DMS153 (cell line): ENCODE measurements at places on chromosomes 1 and 21.
A peak's percentile ranks its signal among the peaks of the same experiment; 100 is the strongest.

DNA sequence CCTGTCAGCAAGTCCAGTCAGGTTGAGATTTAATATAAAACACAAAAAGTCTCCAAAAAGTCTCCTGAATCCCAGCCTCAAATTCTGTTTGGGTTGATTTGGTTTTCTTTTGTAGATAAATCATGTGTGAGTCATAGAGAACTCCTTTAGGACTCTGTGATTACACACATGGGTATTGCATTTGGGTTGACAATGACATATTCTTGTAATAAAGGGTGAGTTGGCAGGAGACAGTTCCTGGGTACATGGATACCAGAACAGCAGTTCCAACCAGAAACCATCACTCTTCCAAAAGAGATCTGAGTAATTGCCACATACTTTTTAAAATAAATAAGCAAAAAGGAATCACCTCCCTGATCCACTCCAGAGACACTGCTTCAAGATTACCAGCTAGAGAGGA is 8.9 kb downstream of the CR2 start:
- no peak for DNase-seq

- DNase-seq, result no peak
Measured at GRCh38 chr1:106831511-106831910, 225.0 kb upstream of the PRMT6 start.

GRCh38 chr21:45547545-45547900 is 5.3 kb upstream of the SLC19A1 start:
- no peak for DNase-seq

DNA sequence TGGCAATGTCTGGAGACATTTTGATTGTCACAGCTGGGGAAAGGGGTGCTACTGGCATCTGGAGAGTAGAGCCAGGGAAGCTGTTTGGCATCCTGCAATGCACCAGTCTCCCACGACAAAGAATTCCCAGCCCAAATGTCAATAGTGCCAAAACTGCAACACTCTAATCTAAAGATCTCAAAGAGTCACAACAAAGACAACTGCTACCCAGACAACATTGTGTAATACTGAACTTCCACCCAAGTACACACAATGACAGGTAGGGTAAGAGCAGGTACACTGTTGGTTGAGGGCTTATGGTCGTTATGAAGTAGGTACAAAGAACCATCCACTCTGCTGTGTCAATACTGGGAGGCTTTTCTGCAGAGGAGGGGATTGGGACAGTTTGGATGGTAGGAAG is 8.2 kb upstream of the TMEM51 start:
- no peak for DNase-seq

GRCh38 chr1:234375672-234376071 is 2.4 kb downstream of the COA6 start:
- DNase-seq, result no peak

GRCh38 chr21:20341431-20341830 is 656.8 kb upstream of the NCAM2 start:
- DNase-seq, result no peak

DNA sequence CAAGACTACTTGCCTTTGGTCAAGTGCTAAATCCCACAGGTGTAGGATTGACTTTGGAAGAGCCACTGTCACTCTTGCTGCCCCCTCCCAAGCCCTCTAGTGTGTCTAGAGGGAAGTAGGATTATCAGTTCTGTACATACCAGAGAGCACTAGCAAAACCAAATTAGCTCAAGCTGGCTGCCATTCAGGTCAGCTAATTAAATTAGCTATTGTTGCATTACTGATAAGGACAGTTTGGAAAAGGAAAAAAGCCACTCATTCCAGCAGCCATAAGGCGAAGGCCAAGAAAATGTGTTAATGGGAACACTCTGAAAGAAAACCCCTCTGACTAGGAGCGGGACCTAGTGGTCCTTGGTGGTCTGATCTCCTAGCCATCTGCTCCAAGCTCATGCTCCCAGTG is 321.7 kb downstream of the PBX1 start:
- no peak for DNase-seq

DNA sequence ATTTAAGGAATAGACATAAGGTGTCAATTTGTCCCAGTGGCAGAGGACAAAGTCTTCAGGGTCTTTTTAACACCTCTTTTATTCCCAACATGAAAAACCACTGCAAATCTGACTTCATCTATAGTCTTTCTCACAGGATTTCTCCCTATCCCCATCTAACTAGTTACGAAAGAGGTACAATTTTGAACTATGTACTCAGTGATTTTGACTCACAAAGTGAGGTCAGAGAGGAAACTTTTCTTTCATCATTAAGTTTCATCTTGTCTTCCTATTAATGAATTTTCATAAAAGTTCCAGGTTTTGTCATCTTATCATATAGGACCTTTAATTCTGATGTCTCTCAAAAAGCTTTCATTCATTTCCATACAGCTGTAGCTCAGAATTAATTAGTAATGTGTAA is 63.3 kb downstream of the ASH1L start:
- no peak for DNase-seq

DNA sequence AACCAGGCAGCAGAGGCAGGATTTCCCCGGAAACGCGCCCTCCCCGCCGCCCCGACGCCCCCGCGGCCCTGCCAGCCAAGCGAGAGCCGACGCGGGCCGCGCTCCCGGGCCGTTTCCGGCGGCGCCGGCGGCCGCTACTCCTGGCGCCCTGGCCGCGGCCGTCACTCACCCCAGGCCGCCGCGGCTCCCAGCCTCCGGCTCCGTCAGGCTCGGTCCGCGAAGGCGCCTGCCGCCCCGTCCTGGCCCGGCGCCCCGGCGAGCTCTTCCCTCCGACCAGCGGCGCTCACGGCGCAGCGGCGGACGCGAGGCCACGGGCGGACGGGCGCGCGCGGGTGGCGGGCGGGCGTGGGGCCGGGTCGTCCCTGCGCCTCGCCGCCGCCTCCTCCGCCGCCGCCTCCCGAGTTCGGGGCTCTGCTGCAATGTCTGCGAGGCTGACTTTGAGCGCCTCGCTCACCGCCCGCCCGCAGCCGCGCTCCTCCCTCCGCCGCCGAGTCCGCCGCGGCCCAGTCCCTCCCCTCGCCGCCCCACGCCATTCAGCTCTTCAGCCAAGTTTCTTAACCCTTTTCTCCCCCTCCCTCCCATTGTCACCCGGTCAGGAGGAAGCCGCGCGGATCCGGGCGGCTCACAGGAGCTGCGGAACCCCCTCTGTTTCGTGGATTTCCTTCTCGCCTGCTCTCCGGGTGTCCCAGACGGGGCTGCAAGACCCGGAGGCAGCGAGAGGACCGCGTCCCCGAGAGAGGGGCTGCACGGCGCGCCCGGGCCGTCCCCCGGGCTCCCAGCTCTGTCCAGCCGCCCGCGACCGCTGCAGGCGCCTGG is at the start of gene NRIP1:
NRIP1 (minus strand) TSS at position 425 of the 816 bp plus-strand sequence. CDS start 96,808 bp downstream, outside the sequence.
- peak; percentile 34 for DNase-seq

DNA sequence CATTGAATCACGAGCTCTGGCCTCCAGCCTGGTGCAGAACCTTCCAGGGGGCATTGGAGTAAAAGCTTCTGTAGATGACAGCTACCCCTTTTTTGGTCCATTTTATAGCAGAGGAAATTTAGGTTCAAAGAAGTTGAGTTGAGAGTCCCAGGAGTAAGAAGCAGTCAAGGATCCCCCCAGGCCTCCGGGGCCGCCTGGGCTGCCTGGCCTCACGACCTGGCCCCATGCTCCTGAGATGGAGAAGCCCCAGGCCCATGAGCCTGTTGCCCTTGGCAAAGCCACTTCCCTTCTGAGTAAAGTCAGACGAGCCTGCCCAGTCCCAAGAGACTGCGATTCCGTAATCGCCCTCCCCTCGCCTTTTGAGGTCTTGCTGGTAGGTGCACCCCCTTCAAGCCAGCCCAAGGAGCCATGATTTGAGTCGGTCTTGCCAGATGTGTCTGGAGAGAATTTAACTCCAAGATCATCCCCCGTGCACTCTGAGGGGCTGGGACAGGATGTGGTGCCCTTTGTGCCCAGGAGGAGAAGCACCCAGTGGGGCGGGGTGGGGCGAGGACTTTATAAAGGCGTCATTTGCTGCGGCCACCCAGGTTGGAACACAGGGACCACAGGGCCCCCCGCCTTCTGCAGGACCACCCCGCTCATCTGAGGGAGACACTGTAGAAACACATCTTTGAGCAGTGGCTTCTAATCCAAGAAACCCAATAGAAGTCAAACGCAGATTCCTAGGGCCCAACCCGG is 30.1 kb downstream of the PDE9A start:
- DNase-seq, result no peak

GRCh38 chr1:244254467-244254866 is 197.2 kb downstream of the ADSS2 start:
- DNase-seq, result no peak

DNA sequence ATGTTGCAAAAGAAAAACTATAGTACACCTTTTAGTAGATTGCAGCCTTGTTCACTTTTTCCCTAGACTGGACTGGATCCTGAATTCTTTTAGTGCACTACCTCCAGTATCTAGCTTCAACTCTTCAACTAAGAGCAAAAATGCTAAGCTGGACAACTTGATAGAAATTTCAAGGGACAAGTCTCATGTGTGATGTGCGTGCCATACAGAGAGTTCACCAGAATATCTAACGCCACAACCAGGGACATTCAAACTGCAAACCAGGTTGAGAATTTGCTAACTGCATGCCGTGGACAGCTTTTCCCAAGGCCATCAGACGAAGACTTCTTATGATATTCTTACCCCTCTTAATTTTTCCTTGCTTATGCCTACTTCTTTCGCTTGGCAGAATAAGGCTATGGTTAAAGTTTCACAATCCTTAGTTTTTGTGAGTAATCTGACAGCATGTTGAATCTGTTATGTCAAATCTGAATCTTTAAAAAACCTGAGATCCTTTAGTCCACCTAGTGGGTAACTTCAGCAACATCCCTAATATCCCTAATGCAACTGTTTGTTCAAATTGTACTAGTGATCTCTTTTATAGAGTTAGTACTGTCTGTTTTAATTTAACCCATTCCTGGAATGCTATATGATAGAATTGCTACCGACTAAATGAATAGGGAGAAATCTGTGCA is 66.4 kb downstream of the DDAH1 start:
- DNase-seq, result no peak

GRCh38 chr1:164347980-164348379 is 211.0 kb upstream of the PBX1 start:
- no peak for DNase-seq

- DNase-seq, result no peak
Measured at GRCh38 chr21:31286621-31287020, 57.4 kb downstream of the TIAM1 start.

GRCh38 chr1:1355416-1355815 is 2.9 kb downstream of the MXRA8 start:
- no peak for DNase-seq
